ENCODE measurements at places on chromosomes 2 and 18.

- DNase-seq: no peak
Observed at GRCh38 chr18:44747157-44747556, 66.5 kb downstream of the SETBP1 start.

DNA sequence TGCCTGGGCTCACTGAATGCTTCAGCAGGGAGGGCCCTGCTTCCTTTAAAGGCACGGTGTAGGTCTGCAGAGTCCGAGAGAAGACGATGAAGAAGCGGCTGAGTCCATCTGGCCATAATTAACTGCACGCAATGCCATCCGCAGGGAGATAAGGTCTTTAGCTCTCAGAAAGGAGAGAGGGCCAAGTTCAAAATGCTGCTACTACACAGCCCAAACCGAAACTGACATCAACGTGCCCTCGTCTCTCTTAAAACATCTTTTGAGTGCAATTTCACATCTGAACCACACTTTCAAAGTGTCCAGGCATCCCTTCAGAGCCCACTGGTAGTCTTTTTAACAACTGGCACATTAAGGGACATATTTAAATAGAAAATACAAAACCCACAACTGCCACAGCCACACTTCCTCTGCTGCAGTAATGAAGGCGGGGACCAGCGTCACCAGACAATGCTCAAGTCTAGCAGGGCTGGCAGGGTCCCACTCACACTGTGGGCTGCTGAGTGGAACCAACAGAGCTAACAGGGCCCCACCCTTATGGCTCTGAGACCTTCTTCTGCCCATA is 35.8 kb downstream of the ST3GAL5 start:
- no peak for DNase-seq

GRCh38 chr2:158191076-158191895 is 89.6 kb downstream of the UPP2 start:
- no peak for DNase-seq

DNA sequence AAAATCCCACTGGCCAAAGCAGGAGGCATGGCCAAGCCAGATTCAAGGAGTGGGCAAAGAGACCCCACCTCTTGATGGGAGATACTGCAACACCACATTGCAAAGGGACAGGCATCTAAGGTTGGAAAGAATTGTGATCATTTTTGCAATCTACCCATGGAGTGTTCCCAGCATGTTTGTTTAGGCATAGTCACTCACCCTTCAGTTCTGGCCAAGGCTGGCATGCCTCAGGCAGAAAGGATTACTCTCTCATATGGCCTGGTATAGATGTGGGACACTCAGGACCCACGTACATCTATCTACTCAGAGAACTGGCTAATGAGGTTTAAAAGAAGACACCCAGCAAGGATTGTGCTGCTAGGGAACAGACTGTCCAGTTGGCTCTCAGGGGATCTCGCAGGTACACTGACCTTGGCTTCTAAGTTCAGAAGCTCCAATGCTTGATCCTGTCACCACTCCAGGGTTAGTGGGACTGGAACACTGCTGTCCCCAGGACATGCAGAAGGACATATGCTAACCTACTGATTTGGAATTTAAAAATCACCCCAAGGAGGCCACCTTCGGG is 183.7 kb downstream of the KLHL29 start:
- DNase-seq: no peak

- no peak for DNase-seq
Observed at GRCh38 chr2:18243816-18244215, 316.6 kb downstream of the RDH14 start.

DNA sequence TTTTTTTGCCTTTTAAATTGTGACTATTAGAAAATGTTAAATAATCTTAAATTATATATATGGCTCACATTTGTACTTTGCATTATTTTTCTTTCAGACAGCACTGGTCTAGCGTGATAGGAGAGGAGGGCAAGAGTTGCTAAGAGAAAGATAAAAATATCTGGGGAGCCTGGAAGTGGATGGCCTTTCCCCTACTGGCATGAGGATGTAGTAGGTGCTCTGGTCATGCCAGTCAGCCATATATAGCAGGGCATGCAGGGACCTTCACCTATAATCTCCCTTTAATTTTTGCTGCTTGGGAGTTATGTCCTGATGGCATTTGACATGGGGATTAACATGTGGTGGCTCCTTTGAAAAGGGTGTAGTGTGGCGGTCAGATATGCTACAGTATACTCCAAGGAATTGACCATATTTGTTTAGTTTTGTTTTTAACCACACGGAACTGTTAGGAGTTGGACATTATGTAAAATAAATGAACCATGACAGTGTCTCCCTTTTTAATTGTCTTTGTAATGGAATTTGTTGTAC is 144.7 kb downstream of the BABAM2 start:
- DNase-seq: no peak

DNA sequence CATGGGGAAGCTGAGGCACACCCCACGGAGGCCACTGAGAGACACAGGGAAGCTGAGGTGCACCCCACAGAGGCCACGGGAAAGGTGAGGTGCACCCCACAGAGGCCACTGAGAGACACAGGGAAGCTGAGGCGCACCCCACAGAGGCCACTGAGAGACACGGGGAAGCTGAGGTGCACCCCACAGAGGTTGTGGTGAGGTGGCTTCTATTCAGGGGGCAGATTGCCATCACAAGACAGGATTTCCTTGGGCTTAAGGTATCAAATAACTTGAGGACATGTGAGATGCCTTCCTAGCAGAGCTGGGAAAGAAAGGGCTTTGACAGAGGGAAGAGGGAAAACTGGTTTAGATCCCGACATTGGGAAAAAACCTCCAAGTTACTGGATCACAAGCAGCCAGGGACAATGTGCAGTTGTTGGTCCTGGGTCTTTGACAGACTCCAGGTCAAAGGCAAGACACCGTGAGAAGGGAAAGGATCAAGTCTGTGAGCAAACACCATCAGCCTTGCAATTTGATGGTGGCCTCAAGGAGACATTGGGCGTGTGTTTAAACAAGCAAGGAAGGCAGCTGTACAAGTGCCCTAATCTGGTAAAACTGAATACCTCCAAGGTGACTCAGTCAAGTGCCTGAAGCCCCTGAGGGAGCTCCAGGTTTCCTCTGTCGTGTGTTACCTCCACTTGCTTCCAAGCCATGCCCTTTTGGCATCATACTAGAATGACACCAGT is 133.2 kb upstream of the EPAS1 start:
- DNase-seq: no peak

- DNase-seq: no peak
Observed at GRCh38 chr2:191679818-191680600, 2.1 kb downstream of the NABP1 start.

GRCh38 chr2:59204040-59204439 is 962.9 kb upstream of the FANCL start:
- no peak for DNase-seq

- DNase-seq: no peak
Observed at GRCh38 chr18:56038171-56039030, 450.4 kb upstream of the TCF4 start.

DNA sequence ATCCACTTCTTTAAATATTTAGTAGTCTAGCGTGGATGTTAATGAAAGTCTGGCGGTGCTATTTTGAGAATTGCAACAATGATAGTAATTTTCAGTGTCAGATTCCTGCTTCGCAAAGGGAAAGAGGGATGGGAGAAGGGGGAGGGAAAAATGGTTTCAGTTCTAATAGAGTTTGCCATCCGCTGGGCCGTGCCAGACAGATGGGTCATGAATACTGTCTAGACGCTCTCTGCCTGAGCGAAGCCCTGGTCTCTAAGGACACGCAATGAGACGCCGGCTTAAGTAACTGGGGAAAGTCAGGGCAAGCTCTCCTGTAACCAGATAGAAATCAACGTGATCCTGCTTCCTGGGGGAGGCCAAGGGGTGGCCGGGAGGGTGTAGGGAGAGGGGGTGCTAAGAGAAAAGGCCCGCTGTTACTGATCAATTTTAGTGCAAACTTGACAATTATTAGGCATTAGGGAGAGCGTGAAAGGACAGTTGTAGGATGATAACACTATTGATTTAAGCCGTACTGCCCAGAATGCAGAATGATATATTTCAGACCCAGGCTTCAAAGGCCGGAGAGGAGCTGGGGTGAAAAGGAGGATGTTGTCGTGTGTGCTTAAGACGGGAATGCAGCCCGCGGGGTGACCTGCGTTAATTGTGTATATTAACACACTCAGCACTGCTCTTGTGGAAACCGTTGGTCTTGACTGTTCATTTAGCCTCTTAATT is 229.2 kb downstream of the LDLRAD4 start:
- DNase-seq: no peak

DNA sequence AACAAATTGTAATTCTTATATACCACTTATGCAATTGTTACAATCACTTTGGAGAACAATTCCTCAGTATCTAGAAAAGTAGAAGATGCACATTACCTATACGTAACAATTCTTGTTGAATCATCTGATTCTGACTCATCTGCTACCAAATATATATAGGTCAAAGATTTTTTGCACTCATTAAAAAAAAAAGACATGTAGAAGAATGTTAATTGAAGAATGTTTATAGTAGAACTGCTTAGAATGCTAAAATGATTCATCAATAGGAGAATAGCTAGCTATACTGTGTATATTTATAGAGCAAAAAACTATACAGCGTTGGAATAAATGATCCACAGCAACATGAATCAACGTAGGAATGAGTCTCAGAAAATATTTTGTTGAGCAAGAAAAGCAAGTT is 29.5 kb upstream of the STAT1 start:
- no peak for DNase-seq

GRCh38 chr2:235727891-235728799 is 234.3 kb downstream of the AGAP1 start:
- DNase-seq: no peak

GRCh38 chr2:119294671-119295070 is 71.0 kb downstream of the STEAP3 start:
- DNase-seq: no peak

DNA sequence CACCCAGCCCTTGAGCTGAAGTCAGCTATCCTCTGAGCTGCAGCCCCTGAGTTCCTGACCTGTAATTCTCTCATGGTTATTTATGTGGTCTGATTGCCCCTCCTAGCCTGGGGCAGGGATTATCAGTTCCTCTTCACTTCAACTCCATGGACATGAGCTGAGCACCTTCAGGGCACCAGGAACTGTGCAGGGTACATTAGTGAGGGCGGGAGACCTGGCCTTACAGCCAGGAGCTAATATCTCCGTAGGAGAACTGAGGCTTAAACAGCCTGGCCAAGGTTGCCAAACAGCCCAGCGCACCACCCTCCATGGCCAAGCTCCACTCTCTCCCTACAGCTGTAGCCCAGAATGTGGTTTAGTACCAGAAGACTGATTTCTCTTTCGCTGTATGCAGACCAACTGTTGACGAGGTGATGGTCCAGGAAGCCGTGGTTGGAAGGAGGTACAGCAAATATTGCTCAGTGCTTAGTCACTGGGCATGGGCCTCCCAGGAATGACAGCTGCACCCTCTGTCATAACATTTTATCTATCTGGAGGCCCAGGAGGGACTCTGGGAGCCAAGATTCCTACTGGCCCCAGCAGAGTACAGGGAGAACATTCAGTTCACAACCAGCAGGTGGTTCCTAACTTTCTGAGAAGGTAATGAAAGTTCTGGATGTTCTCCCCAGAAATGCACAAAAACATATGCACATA is 228.7 kb upstream of the SIX2 start:
- no peak for DNase-seq

GRCh38 chr18:3721771-3722648 is 272.0 kb downstream of the TGIF1 start:
- no peak for DNase-seq

- DNase-seq: peak; percentile 29
Observed at GRCh38 chr2:83342860-83343329, 1116.2 kb downstream of the SUCLG1 start.

- no peak for DNase-seq
Observed at GRCh38 chr2:66724241-66724640, 289.3 kb downstream of the MEIS1 start.

DNA sequence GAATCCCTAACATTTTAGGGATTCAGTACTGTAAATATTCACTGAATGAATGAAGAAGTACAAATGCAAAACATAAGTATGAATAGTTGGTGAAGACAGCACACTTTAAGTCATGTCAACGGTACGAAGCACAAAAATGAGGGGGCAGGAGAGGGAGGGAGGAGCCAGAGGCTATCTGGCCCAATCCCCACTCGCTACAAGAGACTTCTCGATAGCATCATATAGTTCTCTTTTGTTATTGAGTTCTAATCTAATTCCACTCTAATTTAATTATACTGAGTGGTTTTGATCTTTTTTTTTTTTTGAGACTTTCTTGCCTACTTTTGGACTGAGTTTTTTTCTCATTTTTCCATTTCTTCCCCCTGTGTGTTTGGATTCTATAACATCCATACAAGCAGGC is 152.2 kb upstream of the REV1 start:
- DNase-seq: no peak

DNA sequence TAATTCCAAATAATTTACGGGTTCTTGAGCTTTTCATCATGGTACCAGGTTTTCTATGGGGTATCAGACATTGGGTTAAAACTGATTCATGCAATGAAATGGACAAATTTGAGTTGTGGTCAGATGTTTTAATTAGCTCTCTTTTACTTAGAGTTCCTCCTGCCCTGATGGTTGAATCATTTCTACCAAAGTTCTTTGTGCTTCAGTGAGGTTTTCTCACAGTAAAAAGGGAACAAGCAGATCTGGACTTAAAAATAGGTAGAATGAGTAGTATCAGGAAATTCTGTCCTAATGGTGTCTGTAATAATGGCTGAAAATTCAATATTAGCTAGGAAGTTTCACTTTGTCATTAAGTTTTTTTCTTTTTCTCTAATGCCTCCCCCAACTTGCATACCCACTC is 159.7 kb upstream of the LRRTM1 start:
- DNase-seq: no peak

DNA sequence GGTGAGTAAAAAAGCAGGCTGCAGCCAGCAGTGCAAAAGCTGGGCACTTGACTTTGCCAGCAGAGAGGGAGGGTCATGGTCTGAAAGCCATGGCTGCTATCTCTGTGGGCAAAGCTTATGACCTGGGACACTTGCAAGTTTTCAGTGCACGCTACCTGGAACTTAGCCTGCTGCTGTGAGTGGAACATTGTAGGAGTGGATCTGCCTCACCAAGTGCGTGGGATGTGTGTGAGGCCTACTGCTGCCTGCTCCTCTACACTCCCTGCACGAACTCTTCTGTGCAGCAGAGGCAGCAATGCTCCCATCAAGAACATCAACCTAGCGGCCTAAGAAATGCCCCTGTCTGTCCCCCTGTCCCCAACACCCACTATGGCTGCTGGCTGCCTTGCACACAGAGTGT is 344.1 kb upstream of the REG3G start:
- no peak for DNase-seq

GRCh38 chr18:12652861-12653401 is 5.0 kb downstream of the SPIRE1 start:
- no peak for DNase-seq

GRCh38 chr2:236352761-236353593 is 88.8 kb upstream of the ASB18 start:
- no peak for DNase-seq

- no peak for DNase-seq
Observed at GRCh38 chr2:86097913-86098312, 7.8 kb downstream of the POLR1A start.

DNA sequence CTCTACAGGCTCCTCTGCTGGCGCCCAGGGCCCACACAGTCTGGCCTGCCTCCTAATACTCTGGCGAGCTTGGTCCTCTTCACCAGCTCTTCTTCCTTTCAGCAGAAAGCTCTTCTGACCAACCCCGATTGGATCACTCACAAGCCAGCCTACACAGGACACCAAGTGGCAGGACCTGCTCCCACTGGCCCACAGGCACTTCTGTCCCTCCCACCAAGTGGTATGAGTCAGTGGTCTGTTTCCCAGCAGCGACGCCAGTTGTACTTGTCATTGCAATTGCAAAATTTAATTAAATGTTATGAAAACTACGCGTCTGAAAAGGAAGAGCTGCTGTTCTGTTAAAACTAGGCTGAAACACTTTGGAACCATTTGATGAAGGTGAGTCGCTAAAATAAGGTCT is 46.7 kb downstream of the NDUFA10 start:
- no peak for DNase-seq

Data from left renal cortex interstitium (tissue), 4 donors.